AG04449 (cell line): ENCODE measurements at places on chromosomes 1 and 21.

GRCh38 chr21:36539434-36540150, 59.7 kb upstream of the CLDN14 start:
- no peak for DNase-seq

GRCh38 chr1:180083164-180083563, 71.5 kb upstream of the QSOX1 start:
- no peak for DNase-seq

DNA sequence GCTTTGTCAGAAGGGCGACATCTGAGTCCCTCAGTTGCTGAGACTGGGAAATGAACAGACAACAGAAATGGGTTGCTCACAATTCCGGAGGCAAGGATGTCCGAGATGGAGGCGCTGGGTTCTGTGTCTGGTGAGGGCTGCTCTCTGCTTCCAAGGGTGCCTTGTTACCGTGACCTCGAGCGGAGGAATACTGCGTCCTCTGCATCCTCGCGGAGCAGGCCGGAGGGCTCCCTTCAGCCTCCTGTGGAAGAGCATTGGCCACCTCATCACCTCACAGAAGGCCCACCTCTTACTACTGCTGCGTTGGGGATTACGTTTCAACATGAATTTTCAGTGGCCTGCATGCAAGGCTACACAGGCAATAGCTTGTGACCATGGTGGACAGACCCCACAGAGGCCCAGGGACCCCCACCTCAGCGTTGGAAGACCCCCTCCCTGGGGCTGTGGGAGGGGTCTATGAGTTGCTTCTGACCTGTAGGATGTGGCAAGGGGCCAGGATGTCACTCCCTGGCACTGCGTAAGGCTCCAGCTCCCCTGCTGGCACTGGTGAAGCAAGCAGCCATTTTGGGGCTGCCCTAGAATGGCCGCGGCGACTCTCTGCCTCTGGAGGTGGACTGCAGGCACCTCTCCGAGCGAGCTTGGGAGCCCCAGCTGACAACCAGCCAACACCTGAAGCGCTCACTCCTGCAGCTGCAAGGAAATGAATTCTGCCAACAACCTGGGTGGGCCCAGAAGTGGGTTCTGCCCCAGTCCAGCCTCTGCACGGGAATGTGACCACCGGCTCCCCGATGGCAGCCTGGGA, 36.3 kb upstream of the COL6A1 start:
- DNase-seq: no peak

DNA sequence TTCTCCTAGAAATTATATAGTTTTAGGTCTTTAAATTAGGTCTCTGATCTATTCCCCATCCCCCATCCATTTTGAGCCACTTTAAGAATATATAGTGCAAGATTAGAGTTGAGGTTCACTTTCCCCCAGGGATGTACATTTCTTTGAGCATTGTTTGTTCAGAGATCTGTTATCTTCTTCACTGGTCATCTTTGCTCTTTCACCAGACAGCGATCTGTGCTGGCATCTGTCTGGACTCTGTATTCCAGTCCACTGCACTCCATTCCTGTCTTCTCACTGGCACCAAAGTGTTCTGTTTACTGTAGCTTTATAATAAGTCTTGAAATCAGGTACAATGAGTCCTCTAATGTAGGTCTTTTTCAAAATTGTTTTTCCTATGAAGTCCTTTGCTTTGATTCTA, 112.5 kb downstream of the PCBP3 start:
- DNase-seq: no peak

- no peak for DNase-seq
These were observed 36.6 kb downstream of the DOP1B start for GRCh38 chr21:36193200-36193599.

GRCh38 chr1:113881661-113882060, 5.7 kb downstream of the BCL2L15 start:
- no peak for DNase-seq

DNA sequence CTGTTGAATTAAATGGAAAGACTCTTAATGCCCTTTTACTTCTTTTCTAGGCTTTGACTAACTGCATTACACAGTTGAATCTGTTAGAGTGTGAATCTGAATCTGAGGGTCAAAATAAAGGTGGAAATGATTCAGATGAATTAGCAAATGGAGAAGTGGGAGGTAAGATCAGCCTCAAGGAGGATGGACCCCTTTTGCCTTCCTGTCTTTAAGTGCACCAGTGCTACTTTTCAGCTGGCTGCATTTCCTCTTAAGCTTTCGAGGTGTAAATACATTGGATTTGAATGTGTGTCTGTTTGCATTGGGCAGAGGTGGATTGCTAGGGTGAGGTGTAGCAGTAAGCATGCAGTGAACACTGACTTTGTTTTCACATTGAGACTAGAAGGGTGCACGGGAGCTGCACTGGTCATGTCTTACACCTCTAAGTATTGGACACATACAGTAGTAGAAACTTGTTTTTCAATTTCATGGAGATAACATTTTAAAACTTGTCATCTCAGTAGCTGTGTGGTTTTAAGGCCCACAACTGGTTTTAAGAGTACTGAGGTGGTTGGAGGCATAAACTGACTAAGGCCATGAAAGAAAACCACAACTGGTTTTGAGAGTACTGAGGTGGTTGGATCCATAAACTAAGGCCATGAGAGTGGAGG, 35.4 kb downstream of the MIA3 start:
- no peak for DNase-seq

DNA sequence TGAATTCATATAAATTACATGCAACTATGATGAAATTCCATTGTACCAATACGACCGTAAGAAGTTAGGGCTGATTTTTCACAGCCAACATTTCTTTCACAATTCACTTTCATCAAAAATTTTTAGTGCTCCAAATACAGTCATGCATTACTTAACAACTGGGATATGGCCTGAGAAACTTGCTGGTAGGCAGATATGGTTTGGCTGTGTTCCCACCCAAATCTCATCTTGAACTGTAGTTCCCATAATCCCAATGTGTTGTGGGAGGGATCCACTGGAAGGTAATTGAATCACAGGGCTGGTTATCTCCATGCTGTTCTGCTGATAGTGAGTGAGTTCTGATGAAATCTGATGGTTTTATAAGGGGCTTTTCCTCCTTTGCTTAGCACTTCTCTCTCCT, 244.4 kb downstream of the AKT3 start:
- no peak for DNase-seq

- DNase-seq: no peak
These were observed 9.3 kb downstream of the IRF2BP2 start for GRCh38 chr1:234600418-234601281.
